SJCRH30 (cell line): ENCODE measurements at places on chromosomes 11 and 22. TPM values are rescaled to one million over a fixed set of nuclear protein-coding genes. Genes with fewer than 3 reads are reported as not detected.

The LRRN4CL gene
- 0.55 and 0.73 TPM in 2 replicates for total RNA-seq

DNA sequence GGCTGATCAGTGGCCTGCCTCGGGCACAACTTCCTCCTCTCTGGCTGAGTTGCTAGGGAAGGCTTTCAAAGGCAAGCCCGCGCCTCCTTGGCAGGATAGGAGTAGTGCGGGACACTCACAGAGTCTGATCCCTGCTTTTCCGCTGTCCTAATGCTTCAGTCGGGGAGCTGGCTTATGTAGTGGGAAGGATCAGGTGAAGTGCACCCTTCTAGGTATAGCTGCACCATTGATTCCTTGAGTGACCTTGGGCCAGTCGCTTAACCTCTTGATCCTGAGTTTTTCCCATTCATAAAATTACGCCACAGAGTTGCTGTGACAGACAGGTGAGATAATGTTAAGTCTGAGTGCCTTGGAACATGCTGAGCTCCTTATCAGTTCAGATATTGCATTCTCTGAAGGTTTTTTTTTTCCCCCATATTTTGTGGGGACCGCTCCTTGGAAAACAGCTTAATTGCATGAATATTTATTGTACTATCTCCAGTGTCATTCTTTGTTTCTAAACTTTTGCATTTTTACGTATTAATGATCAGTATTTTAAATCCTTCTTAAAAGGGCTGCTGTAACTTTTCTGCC is 961 bp downstream of the IPO7 start:
- no peak for DNase-seq

- peak; percentile 73 for DNase-seq
These were observed 1.3 kb upstream of the ESAM start for GRCh38 chr11:124763156-124763947.

DNA sequence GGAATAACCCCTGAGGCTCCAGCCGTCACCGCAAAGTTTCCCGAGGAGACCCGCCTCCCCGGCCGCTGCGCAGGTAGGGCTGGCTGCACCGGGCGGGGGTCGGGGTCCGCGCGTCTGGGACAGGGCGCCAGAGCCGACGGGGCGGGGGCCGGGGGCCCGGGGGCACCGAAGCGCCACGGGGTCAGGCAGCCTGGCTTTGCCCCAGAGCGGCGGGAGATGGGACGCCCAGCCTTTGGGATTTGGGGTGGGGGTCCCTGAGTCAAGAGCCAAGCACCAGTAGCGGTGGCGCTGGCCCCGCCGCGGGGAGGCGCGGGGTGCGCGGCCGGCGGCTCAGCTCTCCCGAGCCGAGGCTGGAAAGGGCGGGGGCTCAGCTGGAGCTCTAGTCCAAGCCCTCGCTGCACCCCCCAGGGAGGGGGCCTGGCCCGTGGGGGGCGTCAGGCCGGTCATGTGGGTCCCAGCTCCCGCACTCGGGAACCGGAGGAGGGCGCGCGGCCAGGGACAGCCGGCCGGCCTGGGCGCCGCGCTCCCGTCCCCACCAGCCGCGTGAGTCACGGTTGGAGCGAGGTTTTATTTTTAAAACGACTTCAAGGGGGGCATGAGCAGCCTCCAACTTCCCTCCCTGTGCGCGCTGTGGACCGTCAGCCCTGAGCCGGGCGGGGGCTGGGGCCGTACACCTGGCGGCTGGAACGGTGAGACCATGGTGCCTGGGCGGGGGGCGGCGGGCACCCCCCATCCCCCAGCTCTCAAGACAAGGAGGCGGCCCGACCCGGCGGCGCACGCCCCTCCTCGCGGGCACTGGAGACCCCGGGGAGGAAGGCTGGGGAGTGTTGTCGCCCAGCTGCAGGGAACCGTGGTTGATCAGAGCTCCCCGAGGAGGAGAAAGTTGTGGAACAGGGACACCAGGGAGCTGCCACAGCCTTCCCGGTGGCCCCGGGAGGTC is 626 bp downstream of the FLRT1 start:
- peak; percentile 70 for DNase-seq

The BATF2 gene
- 0.43 and 0.51 TPM in 2 replicates for total RNA-seq

GRCh38 chr11:76131671-76132631 is 74.4 kb downstream of the WNT11 start:
- DNase-seq: peak; percentile 21

The OLFML1 gene
- total RNA-seq: not detected in 2 replicates

The PGA4 gene
- total RNA-seq: not detected in 2 replicates

GRCh38 chr11:94768602-94769541 is 716 bp downstream of the AMOTL1 start:
- DNase-seq: peak; percentile 36

The GVQW3 gene
- 5.9 and 8.5 TPM in 2 replicates for total RNA-seq

The TESMIN gene
- not detected in 2 replicates for total RNA-seq

- DNase-seq: peak; percentile 99
These were observed at the start of gene SCO2 for GRCh38 chr22:50525104-50525857. SCO2 (minus strand) TSS chr22:50525598; CDS start chr22:50524411, 1,187 bp downstream.

- DNase-seq: peak; percentile 13
These were observed 651.7 kb downstream of the NELL1 start for GRCh38 chr11:21321072-21321471.

DNA sequence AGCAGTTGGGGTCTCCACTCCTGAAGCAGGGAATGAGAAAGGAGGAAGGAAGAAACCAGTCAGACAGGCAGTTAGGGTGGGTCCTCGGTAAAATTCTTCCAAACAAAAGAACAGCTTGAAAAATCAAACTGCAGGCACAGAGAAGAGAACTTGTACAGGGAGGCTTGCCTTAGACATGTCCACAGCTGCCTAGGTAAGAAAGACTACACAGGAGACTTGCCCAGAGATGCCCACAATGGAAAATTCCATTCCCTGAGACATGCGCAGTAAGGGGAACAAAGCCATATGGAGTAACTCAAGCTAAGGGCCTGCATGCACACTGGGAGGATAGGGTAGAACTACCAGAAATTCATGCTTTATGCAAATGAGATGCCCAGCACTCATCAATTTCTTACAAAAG is 9.8 kb downstream of the KCNJ11 start:
- no peak for DNase-seq

- peak; percentile 49 for DNase-seq
These were observed 12.3 kb downstream of the GUCD1 start for GRCh38 chr22:24542641-24543040.

The FAM180B gene
- 0.16 and 0.43 TPM in 2 replicates for total RNA-seq
